Stimulated activated effector memory CD8-positive, alpha-beta T cell treated with anti-CD3 and anti-CD28 coated beads, Interleukin-12 subunit alpha, Interleukin-12 subunit beta, amount 100 ng/mL, for 72 hours (primary cell): ENCODE measurements at places on chromosomes 5 and 9.
A peak's percentile ranks its signal among the peaks of the same experiment; 100 is the strongest.

- DNase-seq: no peak
Measured at GRCh38 chr5:109739741-109740728, 50.3 kb downstream of the MAN2A1 start.

DNA sequence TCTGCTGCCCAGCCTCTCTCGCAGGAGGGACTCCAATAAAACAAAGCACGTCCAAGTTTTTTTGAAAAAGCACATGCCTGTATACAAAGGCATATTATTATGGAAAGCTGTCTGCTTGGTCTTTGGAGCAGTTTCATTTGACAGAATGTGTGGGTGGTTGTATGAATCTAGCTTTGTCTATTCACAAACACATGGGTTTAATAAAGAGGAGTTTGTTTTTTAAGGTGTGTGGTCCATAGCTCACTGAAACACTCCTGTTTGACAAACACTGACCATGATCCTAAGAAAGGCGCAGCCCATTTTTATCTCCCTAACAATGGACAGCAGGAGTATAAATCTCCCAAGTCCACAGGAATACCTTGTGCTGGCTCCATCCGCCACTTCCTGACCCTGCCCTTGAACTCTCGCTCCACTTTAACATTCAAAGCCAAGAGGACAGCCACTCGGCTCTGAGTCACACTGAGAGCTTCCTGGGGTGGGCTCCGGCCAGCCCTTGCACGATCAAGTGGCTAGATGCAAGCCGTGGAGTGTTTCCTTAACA lies 371.9 kb downstream of the EBF1 start:
- DNase-seq: no peak

DNA sequence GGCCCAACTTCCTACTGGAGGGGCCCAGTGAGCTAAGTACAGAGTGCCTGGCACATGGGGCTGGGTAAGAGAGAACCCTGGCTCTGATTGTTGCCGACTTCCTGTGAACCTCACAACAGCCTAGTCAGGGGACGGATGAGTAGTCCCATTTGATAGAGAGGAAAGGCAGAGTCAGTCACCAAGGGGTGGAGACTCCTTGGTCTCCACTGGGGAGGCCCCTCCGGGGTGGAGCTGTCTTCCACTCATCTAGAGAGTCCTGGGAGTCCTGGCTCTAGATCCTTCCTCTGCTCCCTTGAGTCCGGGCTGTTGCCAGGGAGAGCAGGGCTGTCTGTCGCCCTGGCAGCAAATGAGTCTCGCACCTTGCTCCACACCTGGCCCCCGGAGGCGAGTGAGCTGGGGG lies 8.0 kb downstream of the GRK6 start:
- DNase-seq: peak; percentile 15

DNA sequence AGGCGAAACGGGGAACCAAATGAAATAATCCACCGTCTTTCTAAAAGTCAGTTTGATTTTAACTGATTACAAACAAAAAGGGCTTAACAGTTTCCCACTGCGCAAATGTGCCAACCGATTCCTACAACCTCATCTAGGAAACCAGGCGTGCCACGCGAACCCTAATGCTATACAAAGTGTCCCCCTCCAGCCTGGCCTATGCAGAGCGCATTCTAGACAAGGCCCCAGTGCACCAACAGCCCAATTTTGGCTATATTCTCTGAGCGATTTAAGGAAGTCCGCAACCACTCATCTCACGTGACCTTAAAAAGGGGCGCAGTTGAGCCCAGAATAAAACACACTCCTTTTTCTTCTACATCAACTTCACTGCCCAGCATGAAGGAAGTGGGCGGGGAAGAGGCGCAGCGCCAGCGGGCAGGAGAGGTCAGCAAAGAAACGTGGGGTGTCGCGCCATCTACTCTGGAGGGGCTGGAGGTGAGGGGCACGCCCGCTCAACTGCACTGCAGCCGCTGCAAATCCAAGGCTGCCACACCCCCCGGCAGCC lies 779 bp downstream of the FAM13B start:
- DNase-seq: no peak

DNA sequence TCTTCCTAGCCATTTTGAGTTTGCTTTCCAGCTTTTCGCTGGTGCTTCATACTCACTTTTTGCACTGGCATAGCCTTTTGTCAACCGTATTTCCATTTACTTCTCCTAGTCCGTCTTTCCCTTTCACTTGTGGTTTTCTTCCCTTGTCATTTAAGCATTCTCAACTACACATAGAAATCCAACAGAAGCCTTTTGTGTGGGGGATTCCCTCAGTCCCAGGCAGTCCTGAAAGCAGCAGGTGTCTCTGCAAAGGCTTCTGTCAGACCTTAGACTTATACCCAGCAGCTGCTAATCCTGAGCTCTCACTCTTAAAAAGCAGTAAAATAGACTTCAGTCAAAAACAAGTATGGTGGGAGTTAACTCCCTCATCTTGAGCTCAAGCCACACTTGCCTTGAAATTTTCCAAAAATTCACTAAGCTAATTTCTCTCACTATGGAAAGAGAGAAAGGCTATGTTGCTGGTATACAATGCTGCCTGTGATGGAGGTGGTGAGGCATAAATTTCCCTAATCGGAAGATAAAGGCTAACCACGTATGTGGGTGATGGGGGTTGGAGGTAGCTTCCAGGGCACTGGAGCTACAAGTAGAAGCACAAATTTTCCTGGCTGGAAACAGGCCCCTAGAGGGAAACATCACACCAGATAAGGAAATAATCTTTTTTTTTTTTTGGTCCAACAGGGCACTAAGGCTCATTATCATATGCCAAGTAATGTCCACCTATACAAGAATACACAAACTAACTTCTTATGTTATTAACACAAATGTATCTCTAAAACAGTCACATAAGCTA lies 34.8 kb upstream of the IFNK start:
- DNase-seq: no peak

- DNase-seq: no peak
Measured at GRCh38 chr9:116152941-116153764, 438 bp upstream of the PAPPA start.

GRCh38 chr5:157870837-157871834 lies 12.2 kb upstream of the CLINT1 start:
- DNase-seq: no peak

DNA sequence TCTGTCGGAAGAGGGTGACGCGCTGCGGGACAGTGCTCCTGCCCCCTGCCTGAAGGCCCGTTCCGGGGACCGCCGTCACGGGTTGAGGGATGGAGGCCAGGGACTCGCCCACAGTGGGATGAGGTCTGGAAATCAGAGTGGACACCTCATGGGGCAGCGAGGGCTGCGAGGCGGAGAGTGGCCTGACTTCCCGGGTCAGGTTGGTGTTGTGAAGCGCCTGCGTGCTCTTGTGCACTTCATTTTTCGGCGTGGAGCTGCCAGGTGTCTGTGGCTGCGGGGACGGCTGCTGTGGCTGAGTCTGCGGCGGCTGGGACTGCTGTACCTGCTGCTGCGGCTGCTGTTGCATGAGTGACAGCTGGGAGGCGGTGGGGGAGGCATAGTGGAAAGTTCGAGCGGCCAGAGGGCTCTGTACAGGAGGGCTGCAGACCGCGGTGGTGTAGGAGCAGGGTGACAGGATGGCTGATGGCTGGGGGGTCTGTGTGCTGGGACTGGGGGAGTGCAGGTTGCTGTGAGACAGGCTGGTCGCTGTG lies 434.1 kb downstream of the HCN1 start:
- DNase-seq: no peak

DNA sequence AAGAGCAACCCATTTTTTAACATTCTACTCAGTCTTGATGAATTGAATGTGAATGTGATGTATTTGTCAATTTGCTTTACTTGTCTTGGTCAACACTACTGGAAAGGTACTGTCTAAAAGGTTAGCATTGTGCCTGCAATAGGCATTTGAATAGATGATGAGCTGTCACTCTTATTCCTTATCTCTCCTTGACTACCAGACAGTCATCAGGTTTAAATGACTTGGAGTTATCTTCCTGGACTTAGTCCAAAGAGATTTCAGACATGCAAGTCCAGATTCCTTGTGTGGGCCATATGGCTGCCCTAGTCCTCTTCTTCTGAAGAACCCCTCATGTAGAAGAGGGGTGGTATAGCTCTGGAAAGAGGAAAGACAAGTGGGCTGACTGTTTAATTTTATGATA lies 4.8 kb downstream of the ARHGEF28 start:
- no peak for DNase-seq

DNA sequence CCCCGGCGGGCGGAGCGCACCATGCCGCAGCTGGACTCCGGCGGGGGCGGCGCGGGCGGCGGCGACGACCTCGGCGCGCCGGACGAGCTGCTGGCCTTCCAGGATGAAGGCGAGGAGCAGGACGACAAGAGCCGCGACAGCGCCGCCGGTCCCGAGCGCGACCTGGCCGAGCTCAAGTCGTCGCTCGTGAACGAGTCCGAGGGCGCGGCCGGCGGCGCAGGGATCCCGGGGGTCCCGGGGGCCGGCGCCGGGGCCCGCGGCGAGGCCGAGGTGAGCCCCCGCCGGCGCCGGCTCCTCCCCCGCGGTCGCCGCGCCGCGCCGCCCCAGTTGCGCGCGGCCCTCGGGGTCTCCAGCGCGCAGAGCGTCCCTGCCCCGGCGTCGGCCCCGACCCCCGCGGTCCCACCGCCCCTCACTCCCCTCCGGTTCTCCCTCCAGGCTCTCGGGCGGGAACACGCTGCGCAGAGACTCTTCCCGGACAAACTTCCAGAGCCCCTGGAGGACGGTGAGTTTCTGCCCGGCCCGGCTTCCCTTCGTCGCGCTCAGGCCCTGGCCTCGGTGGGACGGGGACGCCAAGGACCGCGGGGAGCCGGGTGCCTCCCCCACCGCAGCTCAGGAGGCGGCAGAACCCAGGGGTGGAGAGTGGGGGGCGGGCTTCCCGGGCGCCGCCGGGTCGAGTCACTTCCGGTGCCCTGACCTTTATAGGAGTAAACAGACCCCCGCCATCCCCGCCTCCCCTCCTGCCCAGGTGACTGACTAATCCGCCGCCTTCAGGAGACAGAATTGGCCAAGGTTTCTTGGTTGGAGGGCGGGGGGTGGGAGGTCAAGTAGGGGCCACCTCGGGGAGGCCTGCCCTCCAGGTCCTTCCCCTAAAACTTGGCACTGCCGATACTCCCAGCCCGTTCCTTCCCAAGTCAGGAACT lies 665 bp downstream of the TCF7 start:
- DNase-seq: no peak

- DNase-seq: no peak
Measured at GRCh38 chr9:115924669-115924987, 229.0 kb upstream of the PAPPA start.
